Mesenteric fat pad (tissue), 1 donor: ENCODE measurements at places on chromosomes 2 and 18. TPM values are rescaled to one million over a fixed set of nuclear protein-coding genes. Genes with fewer than 3 reads are reported as not detected.

GRCh38 chr2:65574993-65575392, 142.6 kb upstream of the SPRED2 start:
- no peak for DNase-seq

DNA sequence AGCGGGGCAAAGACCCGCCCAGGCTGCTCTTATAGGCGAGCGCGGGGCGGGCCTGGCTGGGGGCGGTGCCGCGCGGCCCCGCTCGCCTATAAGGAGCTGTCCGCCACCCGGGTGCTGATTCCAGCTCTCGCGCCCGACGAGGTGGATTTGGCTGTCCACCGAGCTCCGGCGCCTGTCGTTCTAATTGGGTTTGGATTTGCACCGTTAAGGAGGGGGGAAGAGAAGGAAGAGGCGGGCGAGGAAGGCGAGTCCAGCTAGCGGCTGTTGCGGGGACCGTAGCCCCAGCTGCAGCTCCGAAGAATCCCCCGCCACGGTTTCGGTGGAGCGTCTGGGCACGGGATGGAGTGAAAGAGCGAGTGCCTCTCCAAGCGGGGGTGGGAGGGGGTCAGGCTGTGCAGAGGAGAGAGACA, at the start of gene CNTNAP5:
Gene CNTNAP5 (plus strand): TSS at position 117 of the 410 bp plus-strand sequence. CDS start 364 bp downstream, outside the sequence.
- no peak for DNase-seq

MC4R gene
- total RNA-seq: not detected

- peak; percentile 51 for DNase-seq
Observed at GRCh38 chr2:110852541-110853263, 120.3 kb downstream of the ACOXL start.

STAT4 gene
- total RNA-seq: 4.1 TPM

GRCh38 chr2:15668611-15669305, 77.1 kb downstream of the DDX1 start:
- no peak for DNase-seq

DNA sequence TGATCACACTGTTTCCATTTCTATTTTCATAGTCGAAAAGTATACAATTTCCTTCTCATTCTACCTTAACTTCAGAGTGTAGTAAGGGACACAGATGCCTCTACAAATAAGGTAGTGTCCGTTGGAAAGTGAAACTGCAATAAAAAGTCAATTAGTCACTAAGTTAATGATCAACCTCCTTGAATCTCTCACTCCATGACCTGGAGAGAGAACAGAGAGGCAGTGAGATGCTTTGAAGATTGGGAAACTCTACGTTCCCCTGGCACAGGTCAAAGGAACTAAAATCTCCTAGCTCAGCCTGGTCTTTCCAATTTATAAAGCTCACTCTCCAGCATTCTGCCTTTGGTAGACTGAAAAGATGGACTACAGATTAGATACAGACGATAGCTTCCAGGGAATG, 153.8 kb upstream of the ACAA2 start:
- no peak for DNase-seq

- DNase-seq: no peak
Observed at GRCh38 chr18:47997338-47997780, 66.9 kb upstream of the SMAD2 start.

- no peak for DNase-seq
Observed at GRCh38 chr2:140990416-140990815, 1140.4 kb downstream of the LRP1B start.

SPAG16 gene
- 10.9 TPM for total RNA-seq

SERPINB13 gene
- total RNA-seq: not detected

DNA sequence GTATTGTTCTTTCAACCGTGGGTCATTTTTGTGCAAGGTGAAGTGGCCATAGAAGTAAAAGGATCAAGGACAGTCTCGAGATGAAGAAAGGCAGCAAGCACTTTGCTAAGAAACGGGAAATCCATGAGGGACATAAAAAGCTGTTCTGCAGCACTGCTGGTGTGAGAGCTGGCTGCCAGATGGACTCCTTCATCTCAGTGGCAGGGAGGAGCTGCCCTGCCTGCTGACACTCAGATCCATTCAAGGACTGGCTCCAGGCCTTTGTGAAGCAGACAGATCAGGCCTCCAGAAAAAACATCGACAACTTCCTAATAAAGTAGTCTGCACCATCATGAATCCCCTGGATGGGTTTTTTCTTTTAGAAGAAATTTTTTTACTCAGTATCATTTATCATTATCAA, 29.5 kb downstream of the RMC1 start:
- no peak for DNase-seq

DNA sequence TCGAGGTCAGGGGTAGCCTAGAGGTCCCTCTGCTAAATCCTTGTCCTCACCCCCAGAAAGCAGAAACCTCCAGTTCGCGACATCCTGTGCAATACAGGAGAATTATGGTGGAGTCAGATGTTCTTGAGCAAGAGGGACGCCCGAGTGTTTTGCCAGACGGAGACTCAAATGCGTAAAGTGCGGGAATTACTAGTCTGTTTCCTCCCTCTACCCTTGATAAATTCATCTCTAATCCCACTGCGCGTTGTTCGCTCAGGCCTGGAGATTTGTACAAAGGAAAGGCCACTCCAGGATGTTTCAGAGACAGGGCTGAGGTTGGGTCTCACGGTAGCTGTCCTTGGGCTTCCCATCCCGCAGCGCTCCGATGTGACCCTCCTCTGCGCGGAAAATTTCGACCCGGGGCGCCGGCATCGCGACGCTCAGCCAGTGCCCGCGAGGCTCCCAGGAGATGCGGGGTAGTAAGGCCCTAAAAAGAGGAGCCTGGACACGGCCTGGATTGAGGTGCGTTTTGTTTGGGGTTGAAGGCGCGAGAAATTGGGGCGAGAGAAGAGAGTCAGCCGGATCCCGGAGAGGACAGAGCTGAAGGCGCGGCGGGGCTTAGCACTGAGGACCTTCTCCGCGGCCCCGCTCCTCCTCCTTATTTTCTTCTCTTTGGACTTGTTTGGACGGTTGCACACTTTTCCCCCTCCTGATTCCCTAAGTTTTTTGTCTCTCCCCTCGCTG, 2.6 kb upstream of the NEUROD1 start:
- DNase-seq: no peak

DNA sequence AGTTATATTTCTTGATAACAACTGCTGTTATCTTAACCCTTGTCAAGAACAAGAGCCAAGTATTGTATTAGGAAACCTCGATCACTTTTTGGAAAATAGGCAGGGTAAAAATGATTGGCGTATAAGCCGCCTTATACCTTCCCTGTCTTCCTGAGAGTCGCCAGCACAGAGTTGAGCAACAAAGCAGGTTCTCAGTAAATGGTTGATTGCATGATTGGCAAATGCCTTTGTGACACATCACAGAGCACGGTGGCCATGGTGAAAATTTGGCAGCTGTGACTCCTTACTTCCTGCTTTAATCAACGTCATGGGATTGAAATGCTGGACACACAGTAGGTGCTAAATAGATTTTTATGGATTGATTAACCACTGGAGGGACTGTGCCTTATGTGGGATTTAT, 3.9 kb upstream of the KLHL29 start:
- DNase-seq: no peak

GRCh38 chr2:177572236-177572671, 179.7 kb downstream of the AGPS start:
- DNase-seq: no peak

AGXT gene
- total RNA-seq: 0.32 TPM

- DNase-seq: no peak
Observed at GRCh38 chr18:35010993-35011392, 30.2 kb upstream of the MAPRE2 start.

DNA sequence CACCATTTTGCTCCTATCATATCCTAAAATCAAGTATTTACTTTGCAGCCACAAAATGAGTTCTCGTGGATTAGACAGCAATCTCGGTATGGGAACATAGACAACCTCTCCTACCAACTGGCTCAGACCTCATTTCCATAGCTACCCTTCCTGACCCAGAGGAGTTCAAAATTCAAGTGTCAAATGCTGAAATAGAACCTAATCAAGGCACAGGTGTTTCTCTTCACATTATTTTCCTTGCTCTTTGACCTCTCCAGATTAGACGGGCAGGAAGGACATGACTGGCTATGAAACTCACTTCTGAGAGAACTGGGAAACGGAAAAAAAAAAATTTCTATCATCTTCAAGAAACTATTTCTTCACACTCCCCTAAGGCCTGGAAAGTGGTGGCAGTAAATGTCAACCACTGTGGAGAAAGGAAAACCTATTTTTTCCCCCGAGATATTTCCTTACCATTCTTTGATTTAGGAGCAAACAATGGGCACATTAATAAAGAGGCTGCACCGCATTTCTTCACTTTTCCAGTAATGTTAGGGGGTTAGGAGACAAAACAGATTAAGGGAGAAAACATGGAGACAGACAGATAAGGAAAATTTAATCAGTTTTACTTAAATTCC, 63.6 kb upstream of the DTNB start:
- DNase-seq: no peak

DNA sequence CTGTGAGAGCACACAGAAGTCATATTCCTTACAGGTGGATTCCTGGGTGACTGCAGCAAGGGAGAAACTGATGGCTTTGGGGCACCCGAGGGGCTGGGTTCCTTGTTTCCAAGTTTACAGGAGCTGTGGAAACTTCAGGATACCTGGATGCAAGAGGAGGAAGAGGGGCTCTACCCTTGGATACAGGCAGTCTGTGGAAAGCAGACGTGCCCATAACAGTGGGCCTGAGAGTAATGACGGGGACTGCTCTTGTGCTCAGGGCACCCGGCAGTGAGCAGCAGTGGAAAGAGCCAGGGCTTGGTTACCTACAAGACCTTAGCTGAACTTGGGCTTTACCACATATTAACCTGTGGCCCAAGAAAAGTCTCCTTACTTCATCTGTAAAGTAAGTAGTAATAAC, 102.2 kb upstream of the TGFA start:
- DNase-seq: no peak

GRCh38 chr2:4791488-4791887, 900.7 kb upstream of the SOX11 start:
- DNase-seq: no peak

DNA sequence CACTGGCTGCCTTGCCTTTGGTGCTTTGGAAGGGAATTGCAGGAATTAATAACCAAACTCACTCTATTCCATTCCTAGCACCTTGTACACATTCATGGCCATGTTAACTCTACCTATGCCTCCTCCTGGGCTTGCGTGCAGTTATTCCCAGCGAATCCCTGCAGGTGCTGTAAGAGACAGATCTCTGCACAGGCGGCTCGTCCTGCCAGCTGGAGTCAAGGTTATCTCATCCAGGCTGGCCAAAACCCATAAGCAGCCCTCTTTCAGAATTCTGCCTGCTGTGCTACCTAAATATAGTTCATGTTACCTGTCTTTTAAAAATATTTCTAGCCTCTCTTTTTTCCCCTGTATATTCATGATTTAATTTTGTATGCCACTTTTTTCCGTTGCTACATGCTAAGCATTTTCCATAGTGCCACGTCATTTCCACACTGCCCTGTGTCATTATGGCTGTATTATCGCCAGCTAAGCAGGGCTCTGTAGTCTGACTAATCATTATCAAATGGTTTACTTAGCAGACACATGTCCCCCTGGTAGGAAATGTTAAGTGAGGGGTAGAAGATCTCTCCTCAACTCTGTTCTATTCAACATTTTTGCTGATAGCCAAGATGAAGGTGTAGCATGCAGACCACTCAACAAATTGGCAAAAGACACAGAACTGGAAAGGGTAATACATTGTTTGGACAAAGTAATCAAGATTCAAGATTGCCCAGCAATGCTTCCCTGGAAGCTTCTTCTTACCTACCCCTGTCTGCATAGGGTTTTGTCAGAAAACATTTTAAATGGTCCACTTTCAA, 79.7 kb upstream of the TAF1B start:
- DNase-seq: no peak

DNA sequence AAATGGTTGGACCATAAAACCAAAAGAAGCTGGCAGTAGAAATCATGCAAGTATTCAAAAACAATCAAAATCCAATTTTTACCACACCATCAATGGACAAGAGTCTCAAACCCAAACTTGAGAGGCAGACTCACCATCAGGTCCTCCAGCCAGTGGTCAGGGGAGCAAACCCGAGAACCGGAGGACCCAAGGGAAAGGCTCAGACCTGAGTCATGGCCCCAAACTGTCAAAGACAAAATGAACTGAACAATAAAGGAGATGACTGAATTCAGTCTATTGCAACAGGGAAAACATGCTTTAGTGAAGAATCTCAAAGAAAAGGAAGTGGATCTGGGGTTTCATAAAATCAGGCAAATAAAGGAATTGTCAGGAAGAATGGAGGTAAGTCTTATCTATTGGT, 150.7 kb upstream of the MGAT5 start:
- no peak for DNase-seq

DNA sequence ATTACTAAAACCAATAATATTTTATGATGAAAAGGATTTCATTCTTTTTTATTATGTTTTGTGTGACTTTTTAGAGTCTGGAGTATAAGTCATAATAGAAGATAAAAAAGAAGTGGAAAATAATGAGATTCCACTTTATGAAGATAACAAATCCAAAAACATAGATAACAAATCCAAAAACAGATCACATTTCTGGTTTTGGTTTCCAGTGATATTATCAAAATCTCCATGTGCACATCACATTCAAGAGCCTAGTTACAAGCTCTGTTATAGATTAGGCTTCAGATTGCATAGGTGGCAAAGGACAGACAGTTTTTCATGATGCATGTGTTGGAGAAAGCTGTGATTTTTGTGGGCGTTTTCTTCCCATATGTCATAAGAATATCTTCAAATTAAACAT, 648.2 kb downstream of the STK39 start:
- DNase-seq: no peak

DNA sequence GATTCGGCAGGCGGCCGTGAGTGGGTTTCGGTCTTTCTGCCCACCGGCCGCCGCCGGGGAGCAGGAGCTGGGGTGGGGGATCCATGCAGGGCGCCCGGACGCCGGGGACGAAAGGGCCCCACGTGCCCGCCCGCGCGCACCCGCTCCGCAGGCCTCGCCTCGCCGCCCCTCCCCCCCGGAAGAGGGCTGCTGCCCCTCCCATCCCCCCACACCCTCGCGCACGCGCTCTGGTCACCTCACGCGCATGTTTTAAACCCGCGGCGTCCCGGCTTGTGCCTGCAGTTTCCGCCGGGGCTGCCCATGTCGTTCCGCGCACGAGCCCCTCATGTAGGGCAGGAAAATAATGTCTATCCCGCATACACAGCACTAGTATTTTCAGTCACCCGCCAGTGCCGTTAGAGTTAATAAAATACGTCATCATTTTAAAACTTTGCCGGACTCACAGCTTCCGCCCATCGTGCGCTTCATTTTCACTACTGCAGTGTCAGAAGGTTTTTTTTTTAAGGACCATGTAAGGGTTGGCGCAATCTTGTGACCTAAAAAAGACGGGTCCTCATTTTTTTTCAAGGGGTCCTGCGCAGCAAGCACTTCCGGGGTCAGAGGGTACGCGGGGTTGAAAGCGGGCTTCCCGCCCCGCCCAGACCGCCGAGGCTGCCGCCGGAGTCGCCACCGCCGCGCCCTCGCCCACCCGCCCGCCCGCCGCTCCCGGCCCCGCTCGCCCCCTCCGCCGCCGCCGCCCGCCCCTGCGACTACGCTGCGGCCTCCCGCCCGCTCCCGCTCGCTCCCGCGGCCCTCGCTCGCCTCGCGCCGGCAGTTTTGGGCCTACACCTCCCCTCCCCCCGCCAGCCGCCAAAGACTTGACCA, at the start of gene PCBP1:
Gene PCBP1 (plus strand): TSS at position 640 of the 864 bp plus-strand sequence. CDS start 267 bp downstream, outside the sequence.
- peak; percentile 99 for DNase-seq

ELAC1 gene
- total RNA-seq: 6.2 TPM

CYS1 gene
- 0.80 TPM for total RNA-seq
